ENCODE measurements at places on chromosomes 5 and 9.
A peak's percentile ranks its signal among the peaks of the same experiment; 100 is the strongest.

- DNase-seq, result peak; percentile 54
Observed at GRCh38 chr9:136965771-136966484, 11.4 kb upstream of the PTGDS start.

- no peak for DNase-seq
Observed at GRCh38 chr5:158840193-158840592, 259.5 kb downstream of the EBF1 start.

GRCh38 chr5:53766673-53767072 is 206.2 kb downstream of the NDUFS4 start:
- DNase-seq, result no peak

DNA sequence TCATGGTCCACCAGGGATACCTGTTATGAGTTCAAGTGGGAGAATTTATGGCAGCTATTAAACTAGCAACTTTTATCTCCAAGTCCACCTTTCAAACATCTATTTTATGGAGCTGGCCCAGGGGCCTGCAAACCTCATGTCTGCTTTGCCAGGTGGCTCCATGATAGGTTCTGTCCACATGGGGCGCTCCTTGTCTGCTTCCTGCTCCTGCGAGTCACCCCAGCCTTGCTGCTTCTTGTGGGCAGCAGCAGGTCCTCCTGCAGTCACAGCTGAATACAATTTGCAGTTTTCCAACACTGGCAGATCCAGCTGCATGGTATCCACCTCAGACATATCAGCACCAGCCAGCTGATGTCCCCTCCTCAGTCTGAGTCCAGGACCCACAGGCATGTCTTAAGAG is 39.6 kb upstream of the FRRS1L start:
- DNase-seq, result peak; percentile 29

GRCh38 chr5:116554764-116555163 is 19.9 kb downstream of the SEMA6A start:
- DNase-seq, result no peak

DNA sequence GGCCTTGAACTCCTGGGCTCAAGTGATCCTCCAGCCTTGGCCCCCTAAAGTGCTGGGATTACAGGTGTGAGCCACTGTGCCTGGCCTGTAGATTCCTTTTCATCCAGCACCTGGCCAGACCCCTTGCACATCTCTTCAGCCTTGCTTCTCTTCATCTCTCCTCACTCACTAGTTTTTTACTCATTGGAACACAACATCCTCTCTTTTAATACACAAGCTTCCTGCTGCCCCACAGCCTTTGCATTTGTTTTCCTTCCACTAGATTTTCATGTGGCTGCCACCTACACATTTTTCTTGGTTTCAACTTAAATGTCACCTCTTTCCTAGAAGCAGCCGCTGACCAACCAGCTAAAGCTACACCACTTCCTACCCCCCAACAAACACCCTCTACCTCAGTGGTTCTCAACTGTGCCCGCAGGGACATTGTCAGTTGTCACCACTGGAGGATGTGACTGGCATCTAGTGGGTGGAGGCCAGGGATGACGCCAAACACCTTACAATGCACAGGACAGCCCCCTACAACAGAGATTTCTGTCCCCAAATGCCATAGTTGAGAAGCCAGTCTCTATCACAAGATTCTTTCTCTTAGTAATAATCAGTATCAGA is 33.7 kb downstream of the HAVCR1 start:
- no peak for DNase-seq

DNA sequence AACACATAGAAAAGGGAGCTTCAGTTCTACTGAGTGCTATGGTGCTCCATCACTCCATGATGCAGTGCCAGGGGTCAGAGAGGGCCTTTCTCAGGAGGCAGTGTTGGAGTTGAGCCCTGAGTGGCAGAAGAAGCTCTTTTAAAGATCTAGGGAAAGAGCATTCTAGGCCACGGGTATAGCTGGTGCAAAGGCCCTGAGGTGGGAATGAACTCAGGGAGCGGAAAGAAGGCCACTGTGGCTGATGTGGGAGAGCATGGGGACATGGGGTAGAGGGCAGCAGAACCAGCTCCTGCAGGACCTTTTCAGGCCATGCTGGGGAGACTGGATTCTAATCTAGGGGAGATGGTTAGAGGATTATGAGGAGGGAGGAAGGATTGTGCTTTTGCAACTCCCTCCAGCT is 9.9 kb downstream of the PSD2 start:
- no peak for DNase-seq
